Effector CD8-positive, alpha-beta T cell (primary cell): ENCODE measurements at places on chromosomes 6 and 20.
A peak's percentile ranks its signal among the peaks of the same experiment; 100 is the strongest.

GRCh38 chr6:74631564-74631963 is 574.3 kb downstream of the COL12A1 start:
- no peak for DNase-seq

- no peak for DNase-seq
These were observed 62.9 kb downstream of the QRSL1 start for GRCh38 chr6:106692112-106692818.

GRCh38 chr6:78810146-78810545 is 57.2 kb upstream of the IRAK1BP1 start:
- no peak for DNase-seq

GRCh38 chr6:161924516-161925116 is 650.8 kb upstream of the AGPAT4 start:
- no peak for DNase-seq

DNA sequence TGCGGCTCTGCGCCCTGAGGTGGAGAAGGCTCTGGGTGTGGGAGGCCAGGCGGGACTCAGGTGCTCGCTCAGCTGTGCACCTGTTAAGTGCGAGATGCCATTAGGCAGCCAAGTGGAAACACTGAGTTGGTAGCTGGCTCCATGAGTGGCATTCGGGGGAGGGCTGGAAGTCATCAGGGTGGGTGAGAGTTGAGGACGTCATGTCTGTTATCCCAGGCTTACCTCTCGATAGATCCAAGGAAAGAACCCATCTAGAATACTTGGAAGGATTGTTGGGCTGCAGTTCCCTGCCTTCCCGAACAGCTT is 41.3 kb downstream of the TAF8 start:
- DNase-seq, result no peak

GRCh38 chr6:143607974-143608373 is 69.8 kb upstream of the PHACTR2 start:
- DNase-seq, result no peak

GRCh38 chr6:119484598-119484997 is 135.0 kb upstream of the MAN1A1 start:
- no peak for DNase-seq

DNA sequence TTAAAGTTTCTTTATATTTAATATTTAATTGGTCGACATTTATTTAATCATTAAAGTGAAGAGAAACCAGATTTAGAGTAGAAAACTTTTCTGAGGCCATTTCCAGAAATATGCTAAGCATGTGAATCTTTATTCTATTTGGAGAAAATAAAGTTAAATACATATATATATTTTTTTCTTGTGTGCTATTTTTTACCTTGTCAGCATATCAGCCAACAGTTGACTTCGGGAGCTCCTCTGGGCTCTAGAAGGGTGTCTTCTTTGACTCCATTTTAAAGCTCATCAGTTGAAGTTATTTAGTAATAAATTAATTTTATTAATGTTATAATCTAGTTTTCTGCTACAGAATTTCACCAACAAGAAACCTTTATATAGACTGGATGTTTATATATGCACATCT is 73.1 kb downstream of the SH3BGRL2 start:
- DNase-seq, result no peak

GRCh38 chr20:59363101-59363500 is 62.7 kb downstream of the EDN3 start:
- no peak for DNase-seq

DNA sequence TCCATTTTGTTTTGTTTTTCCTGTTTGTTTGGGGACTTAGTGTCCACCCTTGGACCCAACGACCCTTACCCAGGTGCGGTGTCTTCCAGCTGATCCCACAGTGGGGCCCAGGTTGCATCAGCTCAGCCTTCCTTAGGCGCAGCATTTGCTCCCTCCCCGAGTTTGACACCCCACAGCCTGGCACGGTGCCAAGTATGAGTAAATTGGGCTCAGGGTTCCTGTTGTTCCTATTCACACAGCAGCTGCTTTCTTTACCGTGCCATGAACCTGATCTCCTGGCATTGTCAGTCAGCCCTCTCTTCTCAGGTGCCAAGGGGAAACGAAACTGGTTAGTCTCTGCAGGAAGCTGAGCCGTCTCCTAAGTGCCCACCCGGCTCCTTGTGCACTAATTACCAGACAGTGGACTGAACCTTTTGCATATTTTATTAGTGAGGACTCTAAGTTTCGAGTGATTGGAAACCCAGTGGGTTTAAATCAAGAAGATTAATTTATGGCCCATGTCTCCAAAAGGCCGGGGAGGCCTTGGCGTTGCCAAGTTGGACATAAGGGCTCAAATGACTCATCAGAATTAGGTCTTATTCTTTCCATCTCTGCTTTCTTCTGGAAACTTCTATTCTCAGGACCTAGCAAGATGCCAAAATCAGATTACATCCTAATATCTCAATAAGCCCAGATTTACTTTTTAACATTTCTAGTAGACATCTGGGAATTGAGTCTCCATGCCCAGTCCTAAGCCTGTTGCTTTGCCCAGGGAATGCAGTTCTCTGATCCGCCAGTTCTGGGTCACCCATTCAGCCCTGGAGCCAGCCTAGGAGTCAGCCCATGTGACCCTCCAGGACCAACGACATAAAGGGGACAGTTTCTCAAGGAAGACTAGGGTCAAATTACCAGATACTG is 68.8 kb downstream of the TSHZ2 start:
- no peak for DNase-seq

DNA sequence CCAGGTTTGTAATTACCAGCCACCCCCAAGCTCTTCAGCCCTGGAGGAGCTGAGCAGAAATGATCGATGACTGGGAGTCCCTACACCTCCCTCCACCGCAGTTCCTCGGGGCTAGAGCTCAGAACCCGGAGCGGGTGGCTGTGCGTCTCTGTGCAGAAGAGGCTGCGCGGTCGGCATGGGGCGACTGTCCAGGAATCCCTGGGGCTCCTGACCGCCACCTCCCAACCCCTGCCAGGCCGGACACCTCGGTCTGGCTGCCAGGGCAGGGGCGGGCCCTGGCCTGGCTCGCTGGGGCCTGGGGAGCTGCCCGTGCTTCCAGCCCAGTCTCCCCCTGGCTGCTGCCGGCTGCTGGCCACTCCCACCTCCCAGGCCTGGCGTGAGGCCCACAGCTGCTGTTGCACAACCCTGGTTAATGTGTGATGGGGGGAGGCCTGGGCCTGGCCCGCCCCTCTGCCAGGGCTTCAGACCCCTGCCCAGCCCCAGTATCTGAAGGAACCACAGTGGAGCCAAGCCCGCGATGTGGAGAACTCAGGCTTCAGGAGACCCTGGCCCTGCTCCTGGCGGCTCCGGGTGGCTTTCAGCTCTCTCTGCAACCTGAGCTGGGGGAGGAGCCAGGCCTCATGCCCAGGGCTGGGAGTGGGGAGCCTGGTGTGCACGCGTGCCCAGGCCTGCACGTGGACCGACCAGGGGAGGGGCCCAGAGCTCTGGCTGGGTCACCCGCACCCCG is 1.2 kb downstream of the SLC2A4RG start:
- DNase-seq, result peak; percentile 27

DNA sequence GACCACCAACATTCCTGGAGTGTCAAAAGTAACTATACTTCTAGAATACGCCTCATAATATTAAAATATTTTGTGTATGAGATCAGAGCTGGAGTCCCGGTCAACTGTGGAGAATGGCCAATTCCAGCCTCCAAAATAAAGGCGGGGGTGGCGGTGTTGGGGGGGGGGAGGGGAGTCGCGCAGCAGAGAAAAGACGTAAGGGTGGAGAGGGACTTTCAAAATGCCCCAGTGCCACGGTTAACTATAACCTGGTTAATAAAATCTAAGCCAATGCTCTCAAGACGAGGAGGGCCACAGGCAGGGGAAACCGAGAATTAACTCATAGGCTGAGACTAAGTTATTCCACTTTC is 1.3 kb downstream of the NUP153 start:
- DNase-seq, result no peak

DNA sequence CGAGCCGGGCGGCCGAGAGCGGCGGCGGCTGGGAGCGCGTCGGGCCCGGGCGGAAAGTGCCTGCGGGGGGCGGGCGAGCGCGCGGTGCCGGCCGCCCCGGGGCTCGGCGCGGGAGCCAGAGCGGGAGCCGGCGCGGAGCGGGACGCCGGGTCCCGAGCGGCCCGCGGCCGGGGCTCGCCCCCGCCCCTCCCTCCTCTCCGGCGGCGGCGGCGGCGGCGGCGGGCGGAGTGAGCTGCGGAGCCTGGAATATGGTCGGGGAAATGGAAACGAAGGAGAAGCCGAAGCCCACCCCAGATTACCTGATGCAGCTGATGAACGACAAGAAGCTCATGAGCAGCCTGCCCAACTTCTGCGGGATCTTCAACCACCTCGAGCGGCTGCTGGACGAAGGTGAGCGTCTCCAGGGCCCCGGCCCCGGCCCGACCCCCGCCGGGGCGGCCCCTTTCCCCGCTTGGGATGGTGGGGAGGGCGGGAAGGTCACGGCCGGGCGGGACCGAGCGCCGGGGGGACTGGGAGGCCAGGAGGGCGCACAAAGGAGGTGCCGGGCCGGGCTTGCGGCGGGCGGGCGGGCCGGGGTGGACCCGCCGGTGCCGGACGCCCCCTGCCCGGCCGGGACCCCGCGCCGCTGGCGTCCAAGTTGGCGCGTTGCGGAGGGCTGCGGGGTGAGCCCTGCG is 565 bp downstream of the QKI start:
- no peak for DNase-seq

GRCh38 chr6:116836606-116837342 is 7.9 kb upstream of the GPRC6A start:
- no peak for DNase-seq

DNA sequence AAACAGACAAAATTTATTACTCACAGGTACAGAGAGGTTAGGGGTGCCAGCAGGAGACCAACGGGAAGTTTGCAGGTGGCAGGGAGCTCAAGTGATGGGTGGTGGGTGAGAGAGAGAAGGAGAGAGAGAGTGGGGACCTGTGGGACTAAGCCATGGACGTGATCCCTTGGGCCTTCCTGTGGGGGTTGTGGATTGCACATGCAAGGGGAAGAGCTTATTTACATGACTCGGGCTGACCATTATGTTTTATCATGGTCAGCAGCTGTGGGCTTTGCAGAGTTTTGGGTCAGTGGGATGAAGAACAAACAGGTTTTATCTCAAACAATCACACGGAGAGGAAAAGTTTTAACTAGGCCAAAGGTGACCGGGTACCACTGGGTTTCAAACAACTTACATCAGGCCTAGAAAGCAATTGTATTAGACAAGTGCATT is 156.2 kb upstream of the EXOC2 start:
- DNase-seq, result no peak

GRCh38 chr6:101413773-101414172 is 20.3 kb downstream of the GRIK2 start:
- no peak for DNase-seq

GRCh38 chr20:29741594-29741893 is 1515.9 kb upstream of the DEFB115 start:
- DNase-seq, result no peak

DNA sequence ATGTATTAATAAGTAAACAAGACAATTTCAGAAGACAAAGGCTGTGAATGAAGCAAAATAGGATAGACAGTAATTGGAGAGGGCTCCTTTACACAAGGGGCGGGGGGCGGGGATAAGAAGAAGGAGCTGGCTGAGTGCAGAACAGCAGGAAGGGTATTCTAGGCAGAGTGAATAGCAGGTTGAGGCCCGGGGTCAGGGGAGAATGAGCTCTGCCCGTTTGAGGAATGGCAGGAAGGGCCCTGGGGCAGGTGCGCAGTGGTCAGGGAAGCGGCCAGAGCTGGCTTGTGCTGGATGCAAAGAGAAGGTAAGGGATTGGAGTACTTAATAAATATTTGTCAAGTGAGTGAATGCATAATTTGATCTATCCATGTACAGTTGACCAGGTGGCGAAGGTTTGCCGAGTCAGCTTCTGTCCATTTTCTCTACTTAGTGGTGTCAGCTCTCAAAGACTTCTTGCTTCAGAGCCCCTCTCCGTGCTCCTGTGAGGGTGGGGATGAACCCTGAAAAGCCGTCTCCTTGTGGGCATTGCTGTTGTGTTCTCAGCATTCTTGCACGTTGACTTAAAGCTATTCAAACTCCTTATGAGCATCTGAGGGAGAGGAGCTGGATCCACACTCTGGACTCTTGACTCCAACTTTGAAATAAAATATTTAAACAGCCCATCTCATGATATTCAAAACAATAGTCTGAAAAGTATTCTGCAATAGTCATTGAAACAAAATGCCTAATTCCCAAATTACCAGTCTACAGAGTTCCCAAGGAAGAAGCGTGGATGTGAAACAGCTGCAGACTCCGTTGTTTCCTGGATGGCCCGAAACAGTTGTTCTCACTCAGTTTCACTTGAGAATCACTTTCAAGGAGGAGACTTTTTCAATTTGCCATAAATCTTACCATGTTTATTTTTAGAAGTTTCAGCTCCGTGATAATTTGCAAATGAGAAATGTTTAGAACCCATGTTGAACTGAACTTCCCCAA is 105.1 kb downstream of the EDN3 start:
- DNase-seq, result no peak

GRCh38 chr6:52286798-52287432 is 2.4 kb upstream of the MCM3 start:
- peak; percentile 27 for DNase-seq

DNA sequence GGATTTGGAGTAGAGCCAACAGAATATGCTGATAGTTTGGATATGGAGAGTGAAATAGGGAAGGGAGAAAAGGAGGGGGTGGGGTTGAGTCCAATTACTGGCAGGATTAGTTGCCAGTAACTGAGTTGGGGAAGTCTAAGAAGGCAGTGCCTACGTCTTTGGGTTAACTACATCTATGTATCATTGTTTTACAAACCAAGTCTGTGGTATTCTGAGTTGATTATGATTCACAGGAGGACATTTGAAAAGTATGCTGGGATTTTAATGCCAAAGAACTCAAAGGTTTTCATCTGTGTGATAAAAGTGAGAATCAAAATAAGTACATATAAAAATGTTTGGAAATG is 14.7 kb downstream of the DSE start:
- no peak for DNase-seq

- DNase-seq, result no peak
These were observed 44.0 kb downstream of the BMP2 start for GRCh38 chr20:6811262-6812035.

DNA sequence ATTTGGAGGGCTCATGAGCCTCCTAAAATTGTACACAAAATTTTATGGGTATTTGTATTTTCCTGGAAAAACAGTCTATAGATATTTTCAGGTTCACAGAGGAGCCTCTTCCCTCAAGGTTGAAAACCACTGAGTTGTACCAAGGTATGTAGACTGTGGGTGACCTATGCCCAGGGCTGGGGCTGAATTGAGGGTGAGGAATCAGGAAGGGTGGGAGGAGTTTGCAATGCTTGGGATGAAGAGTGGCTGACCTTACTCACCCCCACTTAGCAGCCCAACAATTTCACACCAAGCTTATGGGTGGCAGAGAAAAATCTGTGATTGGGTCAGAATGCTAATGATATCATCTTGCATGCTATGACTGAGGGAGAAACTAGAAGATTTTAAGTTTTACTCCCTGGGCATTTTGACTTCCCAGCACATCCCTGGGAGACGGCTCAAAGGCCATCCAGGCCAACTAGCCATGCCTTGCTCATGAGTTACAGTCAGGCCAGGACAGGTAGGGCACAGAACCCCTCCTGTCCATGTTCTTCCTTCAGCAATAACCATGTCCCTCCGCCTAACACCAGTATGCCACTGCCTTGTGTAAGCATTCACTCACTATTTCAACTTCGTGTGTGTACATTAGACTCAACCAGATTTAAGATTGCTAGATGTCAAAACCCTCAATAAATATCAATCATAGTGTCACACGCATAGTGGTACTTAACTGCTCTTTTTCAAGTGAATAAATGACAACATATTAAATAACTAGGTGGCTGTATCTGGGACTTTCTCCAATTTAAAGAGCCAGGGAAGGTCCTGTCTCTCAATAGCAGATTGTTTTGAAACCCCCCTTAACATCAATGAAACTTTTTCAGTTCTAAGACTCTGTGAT is 16.6 kb downstream of the ADTRP start:
- no peak for DNase-seq

GRCh38 chr20:44282192-44282591 is 28.8 kb downstream of the FITM2 start:
- no peak for DNase-seq
